ENCODE measurements at places on chromosomes 6 and 20.
A peak's percentile ranks its signal among the peaks of the same experiment; 100 is the strongest.

- DNase-seq: no peak
Measured at GRCh38 chr6:153831350-153832078, 207.5 kb upstream of the OPRM1 start.

GRCh38 chr20:23349338-23350195 lies 1.0 kb upstream of the NXT1 start:
- no peak for DNase-seq

DNA sequence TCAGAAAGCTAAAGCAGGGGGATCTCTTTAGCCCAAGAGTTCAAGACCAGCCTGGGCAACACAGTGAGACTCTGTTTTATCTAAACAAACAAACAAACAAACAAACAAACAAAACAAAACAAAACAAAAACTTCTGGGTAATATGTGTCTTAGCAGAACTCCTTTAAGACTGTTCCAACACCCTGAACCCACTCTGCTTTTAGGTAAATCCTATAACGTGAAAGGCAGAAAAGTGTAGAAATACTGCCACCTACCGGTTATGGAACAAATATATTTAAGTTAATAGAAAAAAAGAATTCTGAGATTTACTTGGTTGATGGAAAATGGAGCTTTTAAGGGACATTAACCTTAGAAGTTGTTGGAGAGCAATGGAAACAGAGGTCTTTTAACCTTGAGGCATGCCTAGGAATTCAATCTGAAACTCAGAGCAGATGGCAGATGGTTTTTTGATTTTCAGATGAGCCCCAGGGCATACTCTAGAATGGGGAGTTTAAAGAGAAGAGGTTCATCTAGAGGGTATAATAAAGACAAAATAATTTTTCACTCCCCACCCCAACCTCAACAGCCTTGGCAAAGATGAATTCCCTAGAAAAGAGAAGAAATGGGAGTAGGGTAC lies 38.5 kb downstream of the SOD2 start:
- peak; percentile 35 for DNase-seq

DNA sequence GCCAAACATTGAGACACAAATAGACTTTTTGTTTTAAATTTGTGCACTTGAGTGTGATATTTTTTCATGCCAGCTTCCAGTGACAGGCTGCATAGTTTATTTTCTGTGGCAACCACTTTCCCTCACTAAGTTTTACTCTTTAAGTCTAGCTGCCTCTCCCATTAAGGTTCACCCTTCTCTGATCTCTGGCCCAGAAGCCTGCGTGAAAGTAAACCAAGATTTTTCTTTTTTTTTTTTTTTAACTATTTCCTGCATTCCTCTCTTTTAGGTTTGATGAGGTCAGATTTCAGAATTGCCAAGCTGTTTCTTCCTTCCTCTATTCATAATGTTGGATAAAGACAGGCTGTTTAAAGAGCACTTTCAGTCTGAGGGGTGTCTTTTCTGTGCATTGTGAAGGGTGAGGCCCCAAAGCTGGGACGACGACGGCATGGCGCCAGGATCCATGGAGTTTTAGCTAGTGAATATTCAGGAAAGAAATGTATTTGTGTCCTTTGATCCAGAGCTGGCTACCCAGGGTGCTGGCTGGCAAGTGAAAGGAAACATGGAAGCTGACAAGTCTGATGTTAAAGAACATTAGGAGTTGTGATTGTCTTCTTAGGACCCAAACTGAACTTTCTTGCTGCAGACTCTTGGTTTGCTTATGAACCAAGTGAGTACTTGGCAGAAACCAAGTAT lies 50.7 kb downstream of the DOK5 start:
- DNase-seq: no peak

DNA sequence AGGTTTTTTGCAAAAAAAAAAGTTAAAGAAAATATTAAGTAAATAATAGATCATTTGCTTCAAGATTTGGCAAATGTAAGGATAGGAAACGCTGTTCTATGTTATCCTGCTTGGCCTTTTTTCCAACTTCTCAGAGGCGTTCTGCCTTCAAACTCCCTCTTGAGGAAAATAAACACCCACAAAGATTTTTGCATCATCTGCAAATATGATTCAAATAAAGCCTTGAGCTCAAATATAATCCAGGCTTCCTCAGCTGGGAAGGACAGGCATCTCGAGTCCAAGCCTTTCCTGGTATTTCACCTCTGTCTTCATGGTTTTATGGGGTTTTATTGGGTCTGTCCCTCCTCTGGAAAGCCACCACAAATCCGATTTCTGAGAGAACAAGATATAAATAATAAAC lies 67.7 kb upstream of the PTPN1 start:
- DNase-seq: no peak

- DNase-seq: peak; percentile 39
Measured at GRCh38 chr6:31769684-31770371, 7.3 kb downstream of the VWA7 start.

DNA sequence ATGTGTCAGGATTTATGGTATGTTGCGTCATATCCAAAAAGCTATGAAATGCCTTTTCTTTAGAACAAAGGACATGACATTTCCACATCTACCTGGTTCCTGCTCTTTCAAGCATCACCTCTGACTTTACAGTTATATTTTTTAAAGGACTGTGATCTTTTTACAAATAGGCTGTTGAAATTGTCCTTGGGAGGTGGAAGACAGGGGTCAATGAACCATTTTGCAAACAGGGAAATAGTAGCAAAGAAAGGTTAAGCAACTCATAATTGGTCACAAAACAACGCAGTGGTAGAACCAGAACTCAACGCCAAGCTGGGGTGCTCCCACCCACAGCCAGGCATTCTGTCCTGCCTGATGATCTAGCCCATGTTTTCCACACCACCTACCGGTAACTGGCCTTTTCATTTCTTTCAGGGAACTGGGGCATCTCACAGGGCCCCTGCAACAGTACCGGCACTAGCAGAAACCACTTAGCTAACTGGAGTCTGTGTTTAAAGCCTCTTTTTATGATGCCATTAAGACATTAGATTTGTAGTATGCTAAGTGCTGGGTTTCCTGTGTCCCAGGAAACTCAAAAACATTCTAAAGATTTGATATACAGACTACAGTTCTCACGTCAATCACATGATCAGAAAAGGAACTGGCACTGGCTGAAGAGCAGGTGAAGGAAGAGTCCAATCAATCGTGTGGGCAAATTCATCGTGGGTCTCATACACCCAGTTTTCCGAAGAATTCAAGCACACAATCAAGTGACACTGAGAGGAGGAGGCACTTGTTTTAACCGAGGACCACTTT lies 13.9 kb downstream of the ZNF217 start:
- DNase-seq: peak; percentile 66

DNA sequence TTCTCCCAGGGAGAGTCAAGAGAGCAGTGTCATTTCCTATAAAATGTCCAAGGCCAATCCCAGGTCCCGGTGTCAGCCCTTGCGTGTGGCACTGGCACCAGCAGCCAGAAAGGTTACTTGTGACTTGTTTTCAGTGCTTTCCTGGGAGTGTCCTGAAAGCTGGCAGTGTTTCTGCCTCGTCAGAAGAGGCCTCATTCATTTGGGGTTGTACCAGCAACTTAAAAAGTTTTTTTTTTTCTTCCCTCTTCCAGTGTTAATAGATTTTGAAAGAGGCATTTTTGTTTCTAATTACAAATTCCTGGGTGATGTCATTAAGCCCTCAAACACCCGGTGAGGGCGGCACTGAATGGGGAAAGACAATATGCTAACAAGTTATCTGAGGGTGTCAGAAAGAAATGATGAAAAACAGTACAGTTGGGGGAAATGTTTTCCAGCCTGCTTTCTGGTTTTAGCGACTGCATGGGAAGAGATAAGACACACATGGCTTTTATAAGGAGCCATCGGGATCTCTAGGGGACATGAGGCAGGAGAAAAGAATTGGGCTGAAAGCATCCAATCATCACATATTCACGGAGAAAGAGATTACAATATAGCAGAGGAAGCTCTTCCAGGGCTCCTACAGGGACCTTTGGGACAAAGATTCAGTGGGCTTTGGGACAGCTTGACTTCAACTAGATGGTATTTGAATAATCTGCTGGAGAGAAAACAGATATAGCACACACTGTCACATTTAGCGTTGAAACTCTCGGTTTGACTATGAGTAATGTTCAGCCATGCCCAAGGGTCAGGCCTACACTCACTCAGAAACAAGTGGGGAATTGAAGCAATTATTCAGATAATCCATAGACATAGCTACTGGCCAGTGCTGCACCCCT lies 153.0 kb downstream of the BCAS1 start:
- DNase-seq: no peak

GRCh38 chr6:156816505-156816904 lies 39.3 kb downstream of the ARID1B start:
- no peak for DNase-seq

DNA sequence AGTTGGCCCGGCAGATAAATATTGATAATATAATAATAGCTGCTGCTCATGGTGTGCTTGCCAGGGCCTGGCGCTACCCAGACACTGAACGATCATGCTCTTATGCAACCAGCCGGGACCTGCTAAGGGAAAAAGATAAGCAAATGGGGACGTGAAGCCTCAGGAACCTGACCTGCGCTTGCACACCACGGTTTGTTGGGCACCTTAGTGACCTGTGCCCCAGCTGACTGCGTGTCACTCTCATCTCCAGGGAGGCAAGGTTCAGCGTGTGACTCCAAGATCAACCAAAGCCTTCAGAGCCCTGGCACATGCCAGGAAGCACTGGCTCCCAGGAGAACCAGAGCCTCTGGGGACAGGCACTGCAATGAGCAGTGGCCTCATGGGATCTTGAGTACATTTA lies 111.1 kb downstream of the AGPAT4 start:
- DNase-seq: no peak

DNA sequence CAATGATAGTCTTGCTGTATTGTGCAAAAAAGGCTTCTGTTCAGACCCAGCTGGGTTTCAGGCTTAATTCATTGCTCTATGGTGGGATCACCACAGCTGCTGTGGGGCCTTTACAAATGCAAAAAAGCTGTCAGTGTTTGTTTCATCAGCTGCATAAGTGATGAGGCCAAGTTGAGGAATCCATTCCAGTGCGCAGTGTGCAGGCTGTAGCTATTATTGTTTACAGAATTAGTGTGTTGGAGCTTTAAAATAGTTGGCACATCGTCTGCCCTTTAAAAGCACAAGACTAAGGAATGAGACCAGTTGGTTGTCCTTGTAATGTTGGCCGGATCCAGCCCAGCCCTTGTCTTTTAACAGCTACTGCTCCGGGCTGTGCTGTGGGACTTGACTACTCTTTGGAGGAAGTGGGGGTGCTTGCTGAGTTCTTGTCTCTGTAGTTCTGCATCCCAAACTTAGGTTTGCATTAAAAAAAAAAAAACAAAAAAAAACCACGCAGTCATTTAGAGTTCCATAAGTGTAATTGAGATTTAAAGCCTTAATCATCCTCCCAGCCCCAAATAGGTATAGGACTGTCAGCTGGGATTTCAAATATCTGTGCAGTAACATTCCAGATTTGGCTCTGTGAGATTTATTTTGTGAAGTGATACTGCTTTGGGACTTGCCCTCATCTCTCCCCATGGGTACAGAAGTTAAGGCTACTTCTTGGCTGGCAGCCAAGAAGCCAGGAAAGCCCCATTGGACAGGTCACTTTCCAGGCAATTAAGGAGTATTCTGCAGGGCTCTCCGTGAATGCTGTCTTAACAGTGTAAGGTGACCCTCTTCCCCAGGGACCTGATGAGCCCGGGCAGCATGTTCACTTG lies 19.3 kb downstream of the JARID2 start:
- DNase-seq: no peak
